AG09319 (cell line): ENCODE measurements at places on chromosomes 16 and 17.
A peak's percentile ranks its signal among the peaks of the same experiment; 100 is the strongest.

DNA sequence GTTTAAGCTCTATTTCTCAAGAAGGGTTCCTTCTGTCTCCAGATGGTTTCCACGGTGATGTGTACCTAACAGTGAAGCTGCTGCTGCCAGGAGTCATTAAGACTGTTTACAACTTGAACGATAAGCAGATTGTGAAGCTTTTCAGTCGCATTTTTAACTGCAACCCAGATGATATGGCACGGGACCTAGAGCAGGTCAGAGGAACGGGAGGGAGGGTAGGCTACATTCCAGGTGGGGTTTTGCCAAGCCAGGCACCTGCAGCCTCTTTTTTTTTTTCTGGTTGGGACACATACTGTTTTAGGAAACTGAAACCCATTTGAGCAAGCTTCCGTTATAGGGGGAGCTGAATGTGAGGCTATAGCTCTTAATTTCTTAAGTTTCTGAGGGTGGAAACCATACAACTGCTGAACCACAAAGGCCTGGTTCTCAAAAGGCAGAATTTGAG is 10.6 kb downstream of the LIG3 start:
- peak; percentile 24 for DNase-seq

- DNase-seq: no peak
These were observed 36.2 kb downstream of the DGKE start for GRCh38 chr17:56870081-56870651.

DNA sequence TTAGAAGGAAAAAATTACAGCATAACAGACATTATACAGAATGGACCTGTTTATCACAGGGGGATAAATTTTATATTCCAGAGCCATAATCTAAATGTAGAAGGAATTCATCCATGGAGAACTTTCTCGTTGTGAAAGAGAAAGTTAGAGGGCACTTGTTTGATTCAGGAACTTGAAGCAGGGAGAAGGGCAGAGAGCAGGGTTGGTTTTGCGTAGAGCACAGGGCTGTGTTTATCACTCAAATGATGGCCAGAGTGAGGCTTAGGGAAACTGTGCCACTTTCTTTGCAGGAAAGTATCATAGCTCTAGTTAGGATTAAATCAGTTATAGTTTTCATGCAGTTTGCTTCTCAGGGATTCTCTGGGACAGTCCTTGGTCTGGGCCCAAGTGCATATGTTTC is 29.1 kb upstream of the MED13 start:
- DNase-seq: no peak

- DNase-seq: no peak
These were observed 25.6 kb downstream of the ADCY7 start for GRCh38 chr16:50291719-50292565.

- DNase-seq: no peak
These were observed 8.1 kb upstream of the FOXF1 start for GRCh38 chr16:86501989-86502855.

- DNase-seq: no peak
These were observed 267.2 kb downstream of the PARN start for GRCh38 chr16:14362774-14363371.

- DNase-seq: no peak
These were observed 20.8 kb downstream of the NPRL3 start for GRCh38 chr16:117379-118365.

- no peak for DNase-seq
These were observed 25.5 kb downstream of the ADAMTS18 start for GRCh38 chr16:77409311-77409710.

- peak; percentile 69 for DNase-seq
These were observed 8.8 kb downstream of the JUP start for GRCh38 chr17:41777574-41778188.

- DNase-seq: no peak
These were observed 22.9 kb upstream of the PHAF1 start for GRCh38 chr16:67086822-67087221.

DNA sequence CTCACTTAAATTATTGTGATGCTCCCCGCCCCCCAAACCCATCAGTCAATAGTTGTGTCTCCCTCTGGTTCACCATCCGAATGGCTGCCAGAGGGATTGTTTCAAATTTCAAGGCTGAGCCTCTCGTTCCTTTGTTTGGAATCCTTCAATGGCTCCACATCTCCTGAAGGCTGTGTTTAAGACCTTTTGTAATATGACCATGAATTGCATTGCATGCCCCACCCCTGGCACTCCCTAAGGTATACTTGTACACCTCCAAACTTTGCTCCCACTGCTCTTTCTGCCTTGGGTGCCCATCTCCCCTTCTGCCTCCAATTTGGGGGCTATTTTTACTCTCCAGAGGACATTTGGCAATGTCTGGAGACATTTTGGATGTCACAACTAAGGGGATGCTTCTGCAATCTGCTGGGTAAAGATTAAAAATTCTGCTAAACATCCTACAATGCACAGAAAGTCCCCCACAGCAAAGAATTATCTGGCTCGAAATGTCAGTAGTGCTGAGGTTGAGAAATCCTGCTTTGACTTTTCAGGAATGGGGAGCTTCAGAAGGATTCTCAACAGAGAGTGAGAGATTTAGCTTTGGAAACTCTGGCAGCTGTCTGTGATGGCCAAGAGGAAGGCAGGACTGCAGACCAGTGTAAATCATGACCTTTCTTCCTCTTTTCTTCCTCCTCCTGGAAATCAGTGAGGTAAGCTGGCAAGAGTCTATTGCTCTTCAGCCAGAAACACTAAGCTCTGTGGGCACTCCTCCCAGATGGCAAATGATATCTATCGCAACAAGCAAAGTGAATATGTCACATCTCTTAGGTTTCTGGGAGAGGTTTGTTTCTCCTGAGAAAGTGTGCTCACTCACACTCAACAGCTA is 8.7 kb upstream of the IL4R start:
- no peak for DNase-seq

DNA sequence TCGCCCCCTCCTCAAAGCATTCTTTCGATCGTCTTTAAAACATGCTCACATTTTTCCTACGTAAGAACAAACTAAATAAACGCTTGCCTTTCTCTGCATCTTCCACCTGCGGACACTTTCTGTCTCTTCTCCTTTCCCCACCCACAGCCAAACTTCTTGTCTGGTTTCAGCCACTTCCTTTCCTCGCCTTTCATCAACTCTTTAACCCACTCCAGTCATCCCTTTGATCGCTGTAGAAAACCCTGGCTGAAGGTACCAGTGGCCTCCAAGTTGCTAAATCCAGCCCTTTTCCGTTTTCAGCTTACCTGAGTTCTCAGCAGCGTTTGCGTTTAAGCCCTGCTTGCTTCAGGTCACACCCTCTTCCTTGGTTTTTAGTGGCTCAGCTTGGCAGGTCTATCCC is 483 bp downstream of the RPA1 start:
- no peak for DNase-seq

- DNase-seq: no peak
These were observed 37.8 kb downstream of the PAFAH1B1 start for GRCh38 chr17:2631211-2631610.

DNA sequence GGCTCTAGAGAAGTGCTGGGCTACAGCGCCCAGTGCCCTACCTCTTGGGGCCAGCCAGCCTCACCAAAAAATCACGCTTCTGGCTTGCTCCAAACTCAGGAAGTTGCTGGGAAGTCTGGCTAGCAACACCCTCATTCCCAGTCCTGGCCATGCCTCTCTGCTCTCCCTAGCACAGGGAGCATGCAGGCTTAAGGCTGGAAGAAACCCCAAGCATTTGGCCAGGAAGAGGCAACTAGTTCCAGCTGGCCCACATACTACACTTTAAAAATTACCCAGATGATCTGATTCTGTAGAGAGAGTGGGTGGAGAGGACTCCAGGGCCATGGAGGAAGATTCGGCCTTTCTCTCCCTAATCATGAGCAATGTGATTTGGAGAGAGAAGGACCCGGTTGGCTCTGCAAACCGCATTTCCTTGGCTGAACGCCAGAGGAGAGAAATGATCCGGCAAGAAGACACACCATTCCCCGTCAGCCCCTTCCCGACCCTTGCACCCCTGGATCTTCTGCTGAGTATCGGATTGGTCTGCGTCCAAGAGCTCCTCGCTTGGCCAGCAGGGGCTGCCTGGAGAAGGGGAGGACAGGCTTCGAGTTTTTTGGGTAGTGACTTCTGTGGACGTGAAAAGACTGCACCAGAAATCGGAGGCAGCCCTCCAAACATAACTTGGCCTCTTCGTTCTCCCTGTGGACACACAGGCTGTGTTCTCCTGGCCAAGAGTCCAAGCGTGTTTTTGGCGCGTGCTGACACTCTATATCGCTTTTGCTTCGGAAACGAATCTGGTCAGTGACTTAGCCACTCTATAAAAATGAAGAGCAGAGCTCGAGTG is 406.3 kb downstream of the WWOX start:
- DNase-seq: no peak

DNA sequence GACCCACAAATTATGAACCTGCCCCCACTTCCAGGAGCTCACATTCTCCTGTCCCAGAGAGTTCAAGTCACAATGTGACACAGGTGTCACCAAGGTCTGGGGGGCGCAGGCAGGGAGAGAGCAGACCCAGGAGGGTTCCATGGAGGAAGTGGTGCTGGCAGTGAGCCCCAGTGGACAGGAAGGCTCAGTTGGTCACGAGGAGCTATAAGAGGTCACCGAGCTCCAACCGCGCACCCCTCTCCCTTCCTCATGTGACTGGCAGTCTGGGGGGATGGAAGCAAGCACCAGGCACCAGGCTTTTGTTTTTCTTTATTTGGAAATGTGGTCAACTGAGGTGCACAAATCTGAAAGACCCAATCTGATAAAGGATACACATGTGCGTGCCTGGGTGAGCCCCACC is 2.5 kb downstream of the ITGAD start:
- DNase-seq: no peak

DNA sequence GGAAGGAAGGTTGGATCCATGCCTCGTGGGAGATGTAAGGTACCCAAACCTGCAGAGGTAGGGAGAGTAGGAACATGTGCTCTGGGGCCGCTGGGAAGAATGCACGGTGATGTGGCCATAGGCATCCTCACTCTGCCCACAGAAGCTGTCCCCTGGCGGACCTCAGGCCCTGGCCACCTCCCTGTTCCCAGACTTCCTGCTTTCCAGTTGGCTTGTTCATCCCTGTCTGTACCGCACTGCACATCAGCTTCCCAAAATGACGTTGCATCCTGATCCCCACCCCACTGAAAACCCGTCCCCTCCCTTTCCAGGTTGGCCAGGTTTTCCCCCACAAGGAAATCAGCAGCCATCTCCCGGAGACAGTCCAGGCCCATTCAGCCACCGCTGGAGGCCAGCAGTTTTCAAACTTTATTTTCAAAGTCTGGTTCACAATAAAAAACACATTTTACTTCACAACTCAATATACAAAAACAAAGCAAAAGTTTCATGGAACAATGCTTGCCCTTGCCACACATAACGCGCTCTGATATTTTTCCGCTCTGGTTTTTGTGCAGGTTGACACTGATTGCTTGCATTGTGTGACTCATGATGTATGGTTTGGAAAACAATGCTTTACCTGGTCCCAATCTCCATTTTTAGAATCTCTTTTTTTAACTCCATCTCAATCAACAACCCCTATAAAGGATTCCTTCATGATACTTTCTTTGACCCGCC is 143.0 kb downstream of the GAS7 start:
- DNase-seq: no peak

DNA sequence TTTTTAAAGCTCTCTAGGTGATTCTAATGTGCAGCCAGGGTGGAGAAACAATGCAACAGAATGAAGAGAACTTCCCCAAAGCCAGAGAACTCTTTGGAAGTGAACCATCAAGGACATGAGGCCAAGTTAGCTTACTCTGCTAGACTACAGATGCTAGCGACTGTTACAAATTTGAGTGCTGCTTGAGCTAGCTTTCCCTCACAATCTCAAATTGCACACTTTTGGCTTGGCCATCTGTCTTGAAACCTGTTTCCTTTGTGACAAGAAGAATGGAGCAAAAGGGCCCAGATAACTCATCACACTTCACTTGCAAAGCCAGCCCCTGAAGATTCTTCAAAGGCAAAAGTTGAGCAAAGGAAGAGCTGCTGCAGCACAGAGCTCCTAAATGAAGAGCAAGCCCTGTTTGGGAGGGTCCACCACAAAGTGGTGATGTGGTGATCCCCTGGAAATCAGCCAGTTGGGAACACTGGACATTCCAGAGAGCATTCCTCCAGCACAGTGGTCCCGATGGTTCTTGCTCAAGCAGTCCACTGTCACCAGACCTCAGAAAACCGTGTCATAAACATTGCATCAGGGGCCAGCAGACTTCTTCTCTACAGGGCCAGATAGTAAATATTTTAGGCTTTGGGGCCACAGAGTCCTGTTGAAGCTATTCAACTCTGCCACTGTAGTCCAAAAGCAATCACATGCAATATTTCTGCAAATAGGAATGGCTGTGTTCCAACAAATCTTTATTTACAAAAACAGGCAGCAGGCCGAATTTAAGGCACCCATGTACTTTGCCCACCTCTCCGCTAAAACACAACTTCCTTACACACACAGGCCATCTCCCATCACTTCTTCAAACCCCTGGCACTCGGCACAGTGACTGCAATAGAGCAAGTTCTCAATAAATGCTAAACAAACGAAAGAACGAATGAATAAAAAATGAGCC is 21.2 kb downstream of the SLC39A11 start:
- no peak for DNase-seq

- no peak for DNase-seq
These were observed 3.5 kb upstream of the TLCD3A start for GRCh38 chr17:728911-729310.

GRCh38 chr17:1323336-1323735 is 43.9 kb downstream of the TRARG1 start:
- DNase-seq: no peak

DNA sequence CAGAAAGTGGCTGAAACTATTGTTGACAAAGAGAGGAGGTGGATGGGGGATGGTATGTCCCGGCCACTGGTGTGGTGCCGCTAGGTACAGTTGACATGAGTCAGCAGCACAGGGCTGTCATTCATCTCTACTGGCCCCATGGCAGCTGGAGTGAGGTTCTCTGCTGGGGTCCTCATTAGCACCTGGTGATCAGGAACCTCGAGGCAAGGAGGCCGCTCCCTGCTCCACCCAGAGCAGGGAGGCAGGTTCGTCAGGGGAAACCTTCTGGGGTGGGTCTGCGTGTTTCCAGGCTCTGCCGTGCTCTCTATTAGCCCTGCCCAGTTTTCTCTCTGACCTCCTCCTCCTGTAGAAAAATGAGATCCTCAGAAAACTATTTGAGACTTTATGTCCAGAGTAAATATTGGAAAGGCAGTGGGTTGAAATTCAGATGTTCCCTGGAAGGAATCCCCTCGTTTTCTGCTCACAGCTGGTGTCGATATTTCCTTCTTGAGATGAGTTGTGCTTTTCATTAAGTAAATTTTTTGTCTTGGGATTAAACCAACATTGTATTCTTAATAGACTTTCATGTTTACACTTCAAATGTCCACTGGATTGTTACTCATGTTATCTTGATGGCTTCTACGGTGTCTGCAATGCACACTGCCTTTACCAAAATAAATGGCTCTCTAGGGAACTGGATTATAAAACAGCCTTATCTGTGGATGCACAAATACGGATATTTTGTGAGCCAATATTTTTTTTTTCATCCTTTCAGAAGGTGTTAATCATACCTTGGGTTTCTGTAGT is 7.1 kb downstream of the NTN1 start:
- DNase-seq: no peak

GRCh38 chr17:17419631-17420030 is 57.2 kb upstream of the MED9 start:
- no peak for DNase-seq
